ENCODE measurements at places on chromosomes 4 and X.

GRCh38 chr4:35820003-35820402 lies 424.3 kb downstream of the ARAP2 start:
- no peak for DNase-seq

DNA sequence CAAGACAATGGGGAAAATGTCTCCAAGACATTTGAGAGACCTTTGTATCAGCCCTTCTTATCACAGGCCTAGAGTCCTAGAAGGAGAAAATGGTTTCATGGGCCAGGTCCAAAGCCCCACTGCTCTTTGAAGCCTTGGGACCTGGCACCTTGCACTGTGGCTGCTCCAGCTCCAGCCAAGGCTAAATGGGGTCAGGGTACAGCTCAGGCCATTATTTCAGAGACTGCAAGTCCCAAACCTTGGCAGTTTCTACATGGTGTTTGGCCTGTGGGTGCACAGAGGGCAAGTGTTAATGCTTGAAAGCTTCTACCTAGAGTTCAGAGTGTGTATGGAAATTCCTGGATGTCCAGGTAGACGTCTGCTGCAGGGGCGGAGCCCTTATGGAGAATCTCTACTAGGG lies 28.5 kb downstream of the SHROOM3 start:
- DNase-seq = no peak

DNA sequence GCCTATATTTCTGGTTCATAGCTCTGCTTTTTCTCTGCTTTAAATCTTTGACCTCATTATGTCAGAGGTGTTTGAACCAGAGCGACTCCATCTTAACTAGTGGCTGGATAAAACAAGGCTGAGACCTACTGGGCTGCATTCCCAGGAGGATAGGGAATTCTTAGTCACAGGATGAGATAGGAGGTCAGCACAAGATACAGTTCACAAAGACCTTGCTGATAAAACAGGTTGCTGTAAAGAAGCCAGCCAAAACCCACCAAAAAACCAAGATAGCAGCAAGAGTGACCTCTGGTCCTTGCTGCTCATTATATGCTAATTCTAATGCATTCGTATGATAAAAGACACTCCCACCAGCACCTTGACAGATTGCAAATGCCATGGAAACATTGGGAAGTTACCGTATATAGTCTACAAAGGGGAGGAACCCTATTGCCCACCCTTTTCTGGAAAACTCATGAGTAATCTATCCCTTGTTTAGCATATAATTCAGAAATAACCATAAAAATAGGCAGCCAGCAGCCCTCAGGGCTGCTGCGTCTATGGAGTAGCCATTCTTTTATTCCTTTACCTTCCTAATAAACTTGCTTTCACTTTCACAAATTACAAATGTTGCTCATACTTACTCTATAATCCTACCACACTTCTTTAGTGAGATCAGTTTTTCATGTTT lies 193.9 kb downstream of the NAF1 start:
- DNase-seq = no peak

DNA sequence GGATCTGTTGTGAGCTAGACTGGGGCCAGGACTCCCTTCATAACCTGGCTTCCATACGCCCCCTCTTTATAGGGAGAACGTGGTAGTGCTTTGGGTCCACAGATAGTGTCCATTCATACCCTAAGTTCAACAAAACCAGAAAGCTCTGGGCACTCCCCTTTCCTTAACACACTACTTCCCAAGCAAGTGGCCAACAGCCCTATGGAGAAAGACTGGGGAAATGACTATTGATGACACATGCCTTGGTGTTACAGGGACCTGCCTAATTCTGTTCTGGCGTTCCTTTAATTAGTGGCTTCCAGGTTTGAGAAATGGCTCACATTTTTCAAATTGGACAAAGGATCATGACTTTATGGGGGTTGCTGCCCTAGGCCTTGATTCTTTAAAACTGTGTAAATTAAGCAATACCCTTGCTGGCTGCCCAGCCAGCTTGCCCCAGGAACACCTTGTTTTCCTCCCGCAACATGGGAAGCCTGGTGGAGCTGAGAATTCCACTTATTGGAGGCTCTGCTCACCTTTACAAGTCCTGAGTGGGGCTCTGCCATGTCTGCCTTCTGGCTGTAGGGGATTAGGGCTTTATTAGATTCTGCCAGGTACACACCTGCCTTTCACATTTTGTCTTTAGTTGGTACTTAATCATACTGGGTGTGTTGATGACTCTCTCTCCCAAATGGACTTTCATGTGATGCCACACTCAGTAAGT lies 61.1 kb downstream of the RGS12 start:
- DNase-seq = no peak

DNA sequence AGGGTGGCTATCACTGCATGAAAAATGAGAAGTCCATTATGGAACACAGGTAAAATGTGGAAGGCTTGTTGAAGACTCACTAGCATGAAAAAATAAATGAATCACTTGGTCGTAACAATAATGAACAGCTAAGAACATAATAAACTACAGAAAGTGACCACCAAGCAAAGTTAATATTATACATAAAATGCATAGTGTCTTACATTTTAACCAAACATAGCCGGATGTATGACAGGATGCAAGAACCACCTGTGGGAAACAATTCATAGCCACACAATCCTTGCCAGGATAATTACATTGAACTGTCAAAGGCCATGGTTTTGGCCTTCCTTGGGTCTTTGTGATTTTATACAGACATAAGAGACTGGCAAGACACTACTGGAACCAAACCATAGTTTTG lies 81.9 kb upstream of the ATXN3L start:
- DNase-seq = no peak

GRCh38 chr4:155071962-155072361 lies 136.5 kb upstream of the NPY2R start:
- no peak for DNase-seq

- peak; percentile 5 for DNase-seq
Observed at GRCh38 chrX:137432609-137433008, 133.3 kb upstream of the ZIC3 start.

GRCh38 chrX:17521871-17522693 lies 147.1 kb downstream of the NHS start:
- DNase-seq = no peak
